ENCODE measurements at places on chromosomes 12 and 14. TPM values are rescaled to one million over a fixed set of nuclear protein-coding genes. Genes with fewer than 3 reads are reported as not detected.

GRCh38 chr12:100346660-100347059 is 10.2 kb upstream of the SLC17A8 start:
- DNase-seq = no peak

DNA sequence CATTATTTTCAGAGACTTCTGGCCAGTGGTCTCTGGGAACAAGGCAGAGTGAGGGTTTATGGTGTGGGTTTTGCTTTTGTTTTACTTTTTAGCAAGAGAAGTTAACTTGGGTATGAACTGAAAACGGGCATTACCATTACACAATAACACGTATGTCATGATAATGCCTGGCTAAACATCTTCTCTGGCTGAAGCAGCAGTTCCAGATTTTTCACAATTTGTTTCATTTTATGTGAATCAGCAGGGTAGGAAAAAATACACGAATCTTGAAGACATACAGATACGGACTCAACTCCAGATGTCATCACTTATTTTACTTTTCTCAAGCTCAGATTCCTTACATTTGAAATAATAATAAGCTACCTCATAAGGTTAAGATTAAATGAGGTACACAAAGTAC is 2.5 kb upstream of the PCNX4 start:
- DNase-seq = no peak

DNA sequence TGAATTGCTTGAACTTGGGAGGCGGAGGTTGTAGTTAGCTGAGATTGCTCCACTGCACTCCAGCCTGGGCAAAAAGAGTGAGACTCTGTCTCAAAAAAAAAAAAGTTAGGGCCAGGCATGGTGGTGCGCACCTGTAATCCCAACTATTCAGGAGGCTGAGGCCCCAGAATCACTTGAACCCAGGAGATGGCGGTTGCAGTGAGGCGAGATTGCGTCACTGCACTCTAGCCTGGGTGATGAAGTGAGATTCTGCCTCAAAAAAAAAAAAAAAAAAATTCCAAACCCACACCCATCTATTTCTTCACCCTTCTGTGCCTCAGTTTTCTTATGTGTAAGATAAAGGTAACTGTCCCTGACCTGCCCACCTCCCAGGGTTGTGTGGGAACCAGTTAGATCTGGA is 11.0 kb upstream of the MLXIP start:
- DNase-seq = no peak

DNA sequence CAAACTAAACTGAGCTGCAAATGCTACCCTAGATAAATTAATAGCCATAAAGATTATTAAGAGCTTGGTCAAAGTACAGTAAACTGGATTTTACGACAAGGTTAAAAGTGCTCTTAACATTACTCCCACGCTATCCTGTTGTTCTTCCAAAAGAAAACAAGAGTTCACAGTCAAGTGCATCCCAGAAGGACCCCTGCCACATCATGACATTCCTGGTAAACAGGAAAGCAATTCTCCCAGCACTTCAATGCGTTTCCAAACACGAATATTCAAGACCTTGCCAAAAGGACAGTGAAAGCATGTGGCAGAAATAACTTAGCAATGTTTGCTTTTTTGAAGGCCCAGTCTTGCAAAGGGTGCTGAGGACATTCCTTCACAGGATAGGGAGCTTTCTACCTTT is 11.2 kb downstream of the SPRING1 start:
- no peak for DNase-seq

- no peak for DNase-seq
Measured at GRCh38 chr14:23175823-23176222, 7.6 kb downstream of the SLC7A8 start.

DNA sequence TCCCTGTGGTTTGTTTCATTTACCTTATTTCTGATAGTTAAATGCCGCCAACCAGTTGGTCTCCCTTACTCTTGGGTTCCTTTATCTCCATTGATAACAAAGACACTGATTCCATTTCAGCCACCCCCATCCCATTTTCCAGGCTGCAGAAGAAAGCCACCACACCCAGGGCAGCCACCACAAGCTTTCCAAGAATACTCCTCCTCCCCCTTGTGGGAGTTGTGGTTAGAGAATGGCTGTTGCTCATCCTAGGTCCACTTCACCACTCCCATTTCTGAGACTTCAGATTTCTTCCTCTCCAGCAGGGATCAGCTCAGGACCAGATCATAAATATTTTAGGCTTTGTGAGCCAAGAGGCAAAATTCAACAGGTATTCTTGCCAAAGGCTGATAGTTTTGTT is 73.9 kb downstream of the ANO4 start:
- DNase-seq = no peak

DNA sequence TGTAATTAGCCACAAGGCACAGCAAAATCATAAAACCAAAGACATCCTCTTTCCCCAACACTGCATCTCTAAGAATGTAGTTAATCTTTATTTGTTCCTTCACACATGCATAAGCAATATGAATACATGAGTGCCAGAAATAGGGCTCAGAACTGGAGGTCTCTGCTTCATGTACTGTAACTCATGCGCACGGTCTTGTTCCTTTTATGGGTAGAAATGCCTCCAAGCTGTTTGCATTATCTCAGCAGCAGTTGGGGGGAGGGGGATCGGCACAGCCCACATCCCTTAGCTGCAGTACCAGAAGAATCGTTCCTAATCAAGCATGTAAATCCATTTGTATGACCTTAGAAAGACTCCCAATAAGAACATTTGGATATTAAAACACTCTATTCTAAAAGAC is 20.0 kb downstream of the RHOJ start:
- no peak for DNase-seq

DNA sequence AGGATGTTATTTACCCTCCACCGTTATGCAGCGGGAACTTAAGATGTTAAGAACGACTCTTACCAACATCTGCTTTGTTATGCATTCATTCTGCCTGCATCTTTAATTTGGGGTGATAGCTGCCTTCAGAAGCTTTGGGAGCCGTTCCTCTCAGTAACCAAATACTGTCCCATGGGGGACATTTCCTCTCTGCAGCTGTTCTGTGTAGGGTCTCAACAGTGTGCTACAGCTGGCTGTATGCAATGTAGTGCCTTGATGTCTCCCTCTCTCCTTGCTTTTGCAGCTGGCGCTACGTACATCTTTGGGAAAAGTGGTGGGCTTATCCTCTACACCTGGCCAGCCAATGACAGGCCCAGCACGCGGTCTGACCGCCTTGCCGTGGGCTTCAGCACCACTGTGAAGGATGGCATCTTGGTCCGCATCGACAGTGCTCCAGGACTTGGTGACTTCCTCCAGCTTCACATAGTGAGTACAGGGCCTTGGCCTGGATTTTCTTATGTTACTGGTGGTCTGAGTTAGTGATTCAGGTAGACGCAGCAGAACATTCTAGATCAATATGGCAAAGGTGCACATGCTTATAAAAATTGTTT is 744.3 kb downstream of the DIO2 start:
- DNase-seq = no peak

DNA sequence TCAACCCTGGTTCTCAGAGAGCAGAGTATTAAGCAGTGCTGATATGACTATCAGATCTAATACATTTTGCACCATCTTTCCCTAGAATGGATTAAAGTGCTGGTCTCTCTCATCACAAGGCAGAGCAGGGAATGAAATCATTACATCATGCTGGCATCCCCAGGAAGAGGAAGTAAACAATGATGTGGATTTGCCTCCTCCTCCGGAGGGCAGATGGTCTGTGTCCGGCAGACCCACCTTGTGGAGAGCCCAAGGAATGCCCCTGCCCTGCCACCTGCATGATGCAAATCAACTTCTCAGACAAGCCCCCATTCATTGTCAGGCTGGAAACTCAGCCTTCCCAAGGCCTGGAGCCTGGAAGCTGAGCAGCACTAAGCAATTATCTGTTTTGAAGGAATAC is 1149.1 kb downstream of the VRK1 start:
- DNase-seq = no peak

GRCh38 chr12:94532490-94533422 is 73.1 kb upstream of the CEP83 start:
- DNase-seq = peak; percentile 57

GRCh38 chr14:100544506-100545141 is 42.6 kb downstream of the BEGAIN start:
- peak; percentile 21 for DNase-seq

DNA sequence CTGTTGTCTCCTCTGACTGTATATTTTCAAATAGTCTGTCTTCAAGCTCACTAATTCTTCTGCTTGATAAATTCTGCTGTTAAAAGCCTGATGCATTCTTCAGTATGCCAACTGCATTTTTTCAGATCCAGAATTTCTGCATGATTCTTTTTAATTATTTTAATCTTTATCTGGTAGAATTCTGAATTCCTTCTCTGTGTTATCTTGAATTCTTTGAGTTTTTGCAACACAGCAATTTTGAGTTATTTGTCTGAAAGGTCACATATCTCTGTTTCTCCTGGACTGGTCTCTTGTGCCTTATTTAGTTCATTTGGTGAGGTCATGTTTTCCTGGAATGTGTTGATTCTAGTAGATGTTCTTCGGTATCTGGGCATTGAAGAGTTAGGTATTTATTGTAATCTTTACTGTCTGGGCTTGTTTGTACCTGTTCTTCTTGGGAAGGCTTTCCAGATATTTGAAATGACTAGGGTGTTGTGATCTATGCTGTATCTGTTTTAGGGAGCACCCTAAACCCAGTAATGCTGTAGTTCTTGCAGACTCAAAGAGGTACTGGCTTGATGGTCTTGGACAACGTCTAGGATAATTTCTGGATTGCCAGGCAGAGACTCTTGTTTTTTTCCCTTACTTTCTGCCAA is 193.8 kb upstream of the NPAS3 start:
- DNase-seq = no peak

- peak; percentile 76 for DNase-seq
Measured at GRCh38 chr12:106078358-106079010, 60.3 kb downstream of the NUAK1 start.

GRCh38 chr12:3597526-3598210 is 106.7 kb downstream of the PRMT8 start:
- DNase-seq = no peak

DNA sequence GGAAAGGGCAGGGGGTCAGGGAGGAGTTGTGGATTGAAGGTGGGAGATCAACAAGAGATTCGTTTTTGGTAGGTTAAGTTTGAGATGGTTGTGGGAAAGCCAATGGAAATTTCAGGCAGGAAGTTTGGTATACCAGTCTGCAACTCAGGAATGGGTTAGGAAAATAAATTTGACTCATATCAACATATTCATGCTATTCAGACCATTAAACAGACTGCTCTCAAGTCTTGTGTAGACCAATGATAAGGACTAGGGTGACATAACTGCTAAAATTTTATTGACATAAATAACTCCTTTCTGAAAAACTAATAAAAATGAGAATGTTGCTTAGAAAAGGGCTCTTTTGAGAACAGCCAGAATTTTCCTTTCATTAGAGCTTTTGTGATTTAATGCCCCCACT is 60.0 kb downstream of the PLEKHA5 start:
- DNase-seq = no peak

DNA sequence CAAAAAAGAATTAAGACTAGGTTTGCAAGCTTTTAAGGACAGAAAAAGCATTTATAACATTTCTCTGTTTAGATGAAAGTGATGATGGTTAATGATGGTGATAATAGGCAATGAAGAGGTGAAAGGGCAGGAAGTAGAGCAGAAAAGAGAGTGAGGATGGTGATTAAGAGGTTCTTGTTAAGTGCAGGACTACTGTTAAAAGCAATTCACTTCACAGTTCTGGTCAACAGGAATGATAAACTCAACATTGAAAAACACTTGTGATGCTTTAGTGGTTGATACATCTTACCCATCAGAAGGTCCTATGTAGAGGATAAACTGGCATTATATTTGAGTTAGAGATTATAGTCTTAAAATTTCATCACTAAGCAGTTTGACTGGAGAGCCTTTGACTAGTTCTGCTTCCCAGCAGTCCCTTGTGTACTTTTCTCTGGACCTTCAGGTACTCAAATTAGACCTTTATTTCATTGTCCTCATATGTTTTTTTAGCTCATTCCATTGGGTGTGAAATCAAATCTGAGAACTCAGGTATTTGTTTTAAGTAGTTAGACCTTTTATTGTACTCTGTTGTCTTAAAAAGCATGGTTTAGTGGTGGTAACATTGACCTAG is 10.9 kb downstream of the RAP1B start:
- DNase-seq = no peak

DNA sequence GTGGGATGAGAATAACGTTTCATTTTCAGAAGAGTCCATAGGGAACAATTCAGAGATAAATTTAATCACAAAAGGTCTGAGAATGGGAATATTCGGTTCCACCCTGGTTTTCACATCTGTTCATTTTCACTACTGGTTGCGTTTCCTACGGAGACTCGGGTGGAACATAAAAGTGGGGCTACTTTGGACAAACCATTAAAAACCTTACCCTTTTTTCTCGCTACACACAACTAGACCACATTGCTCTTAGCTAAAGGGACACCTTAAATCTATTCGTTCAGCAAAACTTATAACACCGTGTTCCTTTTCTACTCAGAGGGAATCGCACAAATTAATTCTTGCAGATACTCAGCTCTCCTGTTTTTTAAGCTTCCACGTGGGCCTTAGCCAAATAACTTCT is 1.0 kb upstream of the SUDS3 start:
- no peak for DNase-seq

DNA sequence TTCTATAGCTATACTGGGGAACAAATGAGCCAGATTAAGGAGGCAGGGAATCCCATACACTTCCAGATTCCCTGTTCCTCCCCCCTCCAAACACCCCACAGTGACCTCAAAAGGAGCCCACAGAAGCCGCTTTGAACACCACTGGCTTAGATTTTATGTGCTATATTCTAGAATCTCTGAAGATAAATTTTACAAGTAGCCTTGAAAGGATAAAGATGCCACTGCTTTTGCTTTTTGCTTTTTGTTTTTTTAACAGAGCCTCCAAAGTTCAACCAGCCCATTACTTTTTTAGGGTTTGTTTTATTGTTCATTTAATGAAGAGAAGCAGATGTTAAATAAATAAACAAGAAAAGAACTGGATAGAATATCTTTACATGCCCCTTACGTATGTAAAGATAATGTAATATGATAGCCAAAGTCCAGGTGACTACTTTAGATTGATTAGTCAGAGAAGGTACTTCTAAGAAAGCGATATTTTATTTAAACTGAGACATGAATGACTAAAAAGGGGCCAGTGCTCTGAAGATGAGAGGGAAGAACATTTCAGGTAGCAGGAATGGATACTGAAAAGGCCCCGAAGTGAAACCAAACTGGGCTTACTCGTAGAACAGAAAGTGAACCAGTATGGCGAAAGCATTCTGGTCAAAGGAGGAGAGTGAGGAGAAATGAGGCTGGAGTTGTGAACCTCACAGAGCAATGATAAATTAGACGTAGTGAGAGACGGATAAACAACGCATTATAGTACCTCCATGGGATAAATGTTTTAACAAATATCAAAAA is 44.6 kb downstream of the DUSP6 start:
- DNase-seq = no peak

GRCh38 chr12:122030424-122031035 is 8.8 kb downstream of the BCL7A start:
- DNase-seq = no peak

- DNase-seq = no peak
Measured at GRCh38 chr12:68317047-68317667, 15.0 kb downstream of the MDM1 start.

The DENND5B gene
- 16.7 TPM for polyA plus RNA-seq

The STAC3 gene
- polyA plus RNA-seq = 0.61 TPM

The WBP11 gene
- 11.4 TPM for polyA plus RNA-seq

The RTL1 gene
- polyA plus RNA-seq = not detected

The RNF212B gene
- polyA plus RNA-seq = not detected

The SRRM4 gene
- polyA plus RNA-seq = 0.04 TPM

The TGFB3 gene
- 7.9 TPM for polyA plus RNA-seq

The MGST1 gene
- 61.9 TPM for polyA plus RNA-seq

The PPP1R13B gene
- polyA plus RNA-seq = 47.6 TPM

The CRIP2 gene
- 1,402 TPM for polyA plus RNA-seq

The PSEN1 gene
- polyA plus RNA-seq = 22.4 TPM

The SLC10A1 gene
- not detected for polyA plus RNA-seq

The KLRC1 gene
- 0.61 TPM for polyA plus RNA-seq

The OSBPL8 gene
- 20.7 TPM for polyA plus RNA-seq

The SERPINA12 gene
- not detected for polyA plus RNA-seq

The SAMD15 gene
- polyA plus RNA-seq = 0.36 TPM

The NKX2-8 gene
- not detected for polyA plus RNA-seq

Measured in heart left ventricle (tissue), 16 donors.